ENCODE measurements at places on chromosomes 12 and 14.

DNA sequence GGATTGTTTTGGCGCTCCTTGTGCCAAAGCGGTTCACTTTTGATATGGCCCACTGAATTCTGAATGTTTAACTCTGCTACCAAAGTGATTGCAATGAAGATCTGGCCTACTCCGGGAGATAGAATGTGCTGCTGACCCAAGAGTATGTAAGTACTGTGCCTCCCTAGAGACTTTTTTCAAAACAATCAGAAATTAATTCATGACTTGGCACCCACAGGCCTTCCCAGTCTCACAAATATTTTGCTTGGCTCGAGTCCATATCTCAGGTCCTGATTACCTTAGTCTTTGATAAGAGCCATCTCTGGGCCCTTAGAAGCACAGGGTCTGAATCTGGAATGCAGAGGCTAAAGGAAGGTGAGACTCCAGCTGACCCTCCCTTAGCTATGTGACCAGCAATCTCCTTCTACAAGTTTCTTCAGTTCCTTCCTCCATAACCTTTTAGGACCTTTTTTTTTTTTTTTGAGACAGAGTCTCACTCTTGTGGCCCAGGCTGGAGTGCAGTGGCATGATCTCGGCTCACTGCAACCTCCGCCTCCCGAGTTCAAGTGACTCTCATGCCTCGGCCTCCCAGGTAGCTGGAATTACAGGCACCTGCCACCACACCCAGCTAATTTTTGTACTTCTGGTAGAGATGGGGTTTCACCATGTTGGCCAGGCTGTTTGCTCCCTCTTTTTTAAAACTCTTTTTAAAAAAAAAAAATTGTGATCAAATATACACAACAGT lies 49.5 kb upstream of the METAP2 start:
- DNase-seq = no peak

DNA sequence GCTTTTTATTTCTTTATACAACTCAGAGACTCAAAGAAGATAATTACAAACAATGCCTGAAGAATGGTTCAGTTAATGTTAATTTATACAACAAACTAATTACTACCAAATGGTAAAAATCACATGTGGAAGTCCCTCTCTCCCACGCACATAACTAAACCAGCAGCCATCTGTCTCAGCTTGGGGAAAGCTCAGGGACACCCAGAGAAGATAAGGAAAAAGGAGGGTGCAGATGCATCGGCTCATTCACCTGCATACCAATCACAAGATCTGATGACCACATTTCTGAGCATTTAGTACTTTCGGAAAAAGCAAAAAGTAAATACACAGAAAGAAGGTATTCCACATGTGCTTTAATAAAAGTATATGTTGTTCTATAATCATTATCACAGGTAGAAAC lies 136.3 kb downstream of the SOX5 start:
- no peak for DNase-seq

- peak; percentile 17 for DNase-seq
Measured at GRCh38 chr12:75986001-75986746, 45.4 kb downstream of the PHLDA1 start.

DNA sequence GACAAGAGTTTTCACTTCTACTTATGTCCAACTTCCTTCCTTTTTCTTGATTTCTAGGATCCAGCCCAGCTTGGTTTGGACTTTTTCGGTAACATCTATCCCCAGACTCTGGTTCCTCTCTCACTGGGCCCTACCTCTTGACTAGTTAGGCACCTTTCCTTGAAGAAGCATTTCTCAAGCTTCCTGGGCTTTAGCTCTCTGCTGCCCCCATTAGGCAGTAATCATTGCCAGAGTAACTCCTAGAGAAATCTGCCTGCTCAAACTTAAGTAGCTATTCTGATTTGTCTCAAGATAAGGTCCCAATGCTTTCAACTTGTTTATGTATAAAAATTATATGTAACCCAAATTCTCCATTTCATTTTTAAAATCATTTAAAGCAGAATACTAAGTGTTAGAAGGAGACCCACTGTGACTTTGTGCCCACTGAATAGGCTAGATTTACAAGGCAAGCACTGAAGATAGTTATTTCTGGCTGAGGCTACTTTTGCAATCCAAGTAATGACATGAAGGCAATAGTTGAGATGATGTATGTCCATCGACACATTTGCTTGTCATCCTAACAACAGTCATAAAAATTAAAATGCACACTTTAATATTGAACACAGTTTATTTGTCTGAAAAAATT lies 275.0 kb upstream of the G2E3 start:
- peak; percentile 25 for DNase-seq

DNA sequence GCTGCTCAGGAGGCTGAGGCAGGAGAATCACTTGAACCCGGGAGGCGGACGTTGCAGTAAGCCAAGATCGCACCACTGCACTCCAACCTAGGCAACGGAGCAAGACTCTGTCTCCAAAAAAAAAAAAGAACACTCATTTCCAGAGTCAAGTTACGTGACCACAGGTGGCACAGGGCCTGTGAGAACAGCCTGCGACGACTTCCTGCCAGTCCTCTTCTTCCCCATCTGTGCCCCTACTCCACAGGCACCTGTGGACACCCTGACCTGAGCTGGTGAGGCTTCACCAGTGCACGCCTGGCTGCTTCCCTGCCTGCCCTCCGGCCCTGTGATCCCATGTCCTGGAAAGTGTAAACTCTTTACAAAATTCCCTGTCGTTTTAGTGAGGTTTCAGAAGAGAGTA lies 77.7 kb downstream of the PPP2R5C start:
- DNase-seq = no peak

- DNase-seq = peak; percentile 4
Measured at GRCh38 chr12:107429006-107429705, 256.4 kb upstream of the PWP1 start.

- no peak for DNase-seq
Measured at GRCh38 chr12:78916845-78917480, 52.4 kb downstream of the SYT1 start.

GRCh38 chr12:16324772-16325171 lies 22.7 kb upstream of the MGST1 start:
- peak; percentile 72 for DNase-seq

GRCh38 chr12:105569886-105570285 lies 239.4 kb downstream of the C12orf75 start:
- DNase-seq = no peak

DNA sequence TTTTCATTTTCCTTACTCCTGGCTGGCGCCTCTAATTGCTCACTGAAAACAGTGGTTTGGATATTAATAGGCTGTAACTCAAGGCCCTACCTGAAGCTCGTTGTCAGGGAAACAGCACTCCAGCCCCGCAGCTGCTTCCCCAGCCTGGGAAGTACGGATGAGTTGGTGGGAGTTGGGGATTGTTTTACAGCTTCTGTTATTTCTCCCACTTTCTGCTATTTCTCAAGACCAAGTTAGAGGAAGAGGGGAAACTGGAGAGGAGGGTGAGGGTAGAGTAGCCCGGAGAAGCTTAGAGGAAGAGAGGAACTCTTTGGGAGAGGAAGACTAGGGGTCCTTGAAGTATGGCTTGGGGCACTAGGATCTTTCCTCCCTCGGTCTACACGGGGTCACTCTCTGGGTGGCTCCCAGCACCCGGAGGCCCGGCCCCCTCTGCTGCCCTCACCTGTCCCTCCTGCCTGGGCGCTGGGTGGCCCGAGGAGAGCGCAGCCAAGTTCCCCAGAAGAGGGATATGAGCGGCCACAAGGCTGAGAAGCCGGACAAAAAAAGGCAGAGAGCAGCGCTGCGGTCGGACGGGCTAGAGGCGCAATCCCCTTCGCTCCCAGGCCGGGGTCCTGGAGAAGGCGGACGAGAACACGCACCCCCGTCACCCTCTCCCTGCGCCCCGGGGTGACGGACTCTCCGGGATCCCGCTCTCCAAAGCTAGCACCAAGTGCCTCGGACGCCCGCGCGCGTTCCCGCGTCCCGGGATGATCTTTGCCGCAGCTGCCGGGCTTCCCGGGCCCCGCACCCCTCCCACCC lies 671 bp downstream of the SPTB start:
- peak; percentile 58 for DNase-seq

GRCh38 chr12:10716704-10717315 lies 6.3 kb downstream of the YBX3 start:
- no peak for DNase-seq

GRCh38 chr12:132478433-132478803 lies 11.5 kb upstream of the FBRSL1 start:
- DNase-seq = no peak

DNA sequence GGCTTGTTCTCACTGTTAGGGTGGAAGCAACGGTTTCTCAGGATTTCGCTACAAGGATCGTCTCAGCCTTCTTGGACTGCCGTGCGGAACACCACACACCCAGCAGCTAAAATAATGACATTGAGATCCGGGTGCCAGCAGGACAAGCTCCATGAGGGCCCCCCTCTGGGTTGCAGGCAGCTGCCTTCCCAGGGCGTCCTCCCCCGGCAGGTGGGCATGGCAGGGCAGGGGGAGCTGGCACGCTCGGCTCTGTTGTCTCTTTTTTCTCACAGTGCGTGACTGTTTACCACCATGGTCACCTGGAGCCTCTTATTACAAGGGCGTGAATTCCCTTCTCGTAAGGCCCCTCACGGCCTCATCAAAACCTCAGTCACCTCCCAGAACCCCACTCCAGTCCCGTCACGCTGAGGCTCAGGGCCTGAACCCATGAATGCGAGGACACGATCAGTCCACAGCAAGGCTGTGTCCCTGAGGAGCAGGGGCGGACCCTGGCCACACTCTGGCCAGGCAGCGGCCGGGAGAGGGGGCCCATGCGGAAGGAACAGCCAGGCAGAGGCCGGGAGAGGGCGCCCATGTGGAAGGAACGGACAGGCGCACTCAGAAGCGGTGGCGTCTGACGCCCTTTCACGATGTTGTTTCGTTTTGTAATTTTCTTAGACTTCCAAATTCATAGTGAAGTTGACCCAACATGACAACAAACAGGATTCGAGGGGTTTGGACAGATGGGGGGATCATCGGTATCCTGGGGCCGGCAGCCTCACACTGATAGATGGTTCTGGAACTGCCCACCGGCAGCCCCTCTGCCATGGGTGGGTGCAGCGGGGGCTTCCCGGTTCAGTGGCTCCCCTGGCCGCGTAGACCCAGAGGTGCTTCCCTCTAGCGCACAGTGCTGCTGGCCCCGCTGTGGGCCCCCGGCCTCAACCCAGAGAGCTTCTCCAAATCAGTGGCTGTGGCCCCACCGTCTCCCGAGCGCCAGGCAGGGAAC lies 10.0 kb downstream of the LRCOL1 start:
- peak; percentile 65 for DNase-seq

DNA sequence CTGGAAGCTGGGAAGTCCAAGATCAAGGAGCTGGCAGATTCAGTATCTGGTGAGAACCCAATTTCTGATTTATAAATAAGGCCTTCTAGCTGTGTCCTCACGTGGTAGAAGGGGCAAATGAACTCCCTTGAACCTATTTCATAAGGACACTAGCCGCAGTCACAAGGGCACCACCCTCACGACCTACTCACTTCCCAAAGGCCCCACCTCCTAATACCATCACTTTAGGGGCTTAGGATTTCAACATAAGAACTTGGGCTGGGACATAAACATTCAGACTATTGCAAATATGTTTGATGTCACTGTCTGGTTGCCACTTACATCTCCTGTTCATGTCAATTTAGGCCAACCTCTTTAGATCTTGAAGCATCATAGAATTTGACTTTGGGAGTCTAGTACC lies 10.8 kb upstream of the CNIH1 start:
- DNase-seq = no peak

- DNase-seq = no peak
Measured at GRCh38 chr14:39203659-39204606, 28.9 kb downstream of the PNN start.

- DNase-seq = peak; percentile 29
Measured at GRCh38 chr12:53499266-53500141, at the start of gene MAP3K12. TSS of gene MAP3K12 (minus strand) at chr12:53499458. CDS start at chr12:53487391, 12,067 bp downstream.

DNA sequence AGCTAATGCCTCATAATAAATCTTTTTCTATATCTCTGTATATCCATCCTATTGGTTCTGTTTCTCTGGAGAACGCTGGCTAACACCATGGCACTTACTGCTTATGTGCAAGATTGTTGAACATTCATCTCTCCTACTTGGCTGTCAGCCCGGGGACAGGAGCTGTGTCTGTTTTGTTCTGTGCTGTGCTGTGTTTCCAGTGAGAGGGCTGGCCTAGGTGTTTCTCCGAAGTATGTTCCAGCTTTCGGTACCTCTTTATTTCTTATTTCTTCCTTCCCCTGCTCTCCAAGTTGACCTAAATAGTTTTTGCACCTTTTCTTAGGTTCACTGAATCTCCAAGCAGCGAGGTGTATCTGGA lies 18.8 kb upstream of the NR4A1 start:
- no peak for DNase-seq

GRCh38 chr12:1369938-1370500 lies 224.4 kb downstream of the FBXL14 start:
- DNase-seq = no peak

- DNase-seq = no peak
Measured at GRCh38 chr12:108117163-108117849, 11.8 kb upstream of the WSCD2 start.

DNA sequence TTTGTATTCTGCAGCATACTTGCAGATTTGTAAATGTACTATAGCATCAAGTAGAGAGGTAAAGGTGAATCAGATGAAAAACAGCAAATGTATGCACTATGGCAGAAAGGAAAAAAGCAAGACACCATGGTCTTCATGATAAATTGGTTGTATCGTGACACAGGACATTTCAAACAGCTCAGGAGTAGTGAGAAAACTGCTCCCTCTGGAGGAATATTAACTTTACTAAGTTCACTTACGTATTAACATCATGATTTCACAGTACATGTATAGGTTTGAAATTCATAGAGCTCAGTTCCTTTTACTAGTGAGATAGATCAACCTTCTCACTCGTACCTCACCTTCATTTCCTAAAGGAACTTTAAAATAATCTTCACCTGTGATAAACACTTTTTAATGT lies 6.5 kb downstream of the MBIP start:
- DNase-seq = peak; percentile 21

- DNase-seq = no peak
Measured at GRCh38 chr12:124493809-124494750, 73.3 kb downstream of the NCOR2 start.

DNA sequence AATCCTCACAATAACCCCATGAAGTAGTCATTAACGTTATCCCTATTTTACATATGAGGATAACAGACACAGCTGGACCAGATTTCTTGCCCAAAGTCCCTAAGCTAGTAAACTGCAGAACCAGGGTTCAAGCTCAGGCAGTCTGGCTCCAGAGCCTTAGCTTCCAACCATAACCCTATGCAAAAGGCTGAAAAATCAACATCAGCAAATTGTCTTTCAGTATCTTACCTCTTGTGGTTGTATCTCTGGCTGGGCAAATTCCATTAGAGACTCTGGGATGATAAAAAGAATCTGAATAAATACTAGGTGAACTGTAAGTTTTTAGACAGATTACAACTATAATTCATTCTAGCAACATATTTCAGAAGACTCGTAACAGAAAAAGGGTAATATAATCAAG lies 24.7 kb downstream of the CAPRIN2 start:
- no peak for DNase-seq

DNA sequence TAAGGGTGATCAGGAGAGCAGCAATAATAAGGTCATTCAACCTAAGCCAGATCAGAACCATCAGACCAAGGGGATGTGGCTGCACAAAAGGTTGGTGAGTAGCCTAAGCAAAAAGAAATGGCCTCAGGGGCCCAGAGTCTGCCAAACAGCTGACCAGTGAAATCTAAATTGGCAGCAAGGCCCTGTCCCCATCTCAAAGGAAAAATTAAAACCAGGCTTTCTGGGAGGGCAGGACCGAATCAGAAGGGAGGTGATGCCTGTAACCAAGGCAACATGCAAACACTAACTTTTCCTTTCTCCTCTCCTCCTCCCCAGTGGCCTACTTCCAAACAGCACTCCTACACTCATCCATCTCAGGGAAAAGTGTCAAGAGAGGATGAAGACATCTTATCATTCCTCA lies 256.4 kb downstream of the NUAK1 start:
- DNase-seq = no peak

All from NCI-H748 treated with DMSO at 0.1 percent for 48 hours (cell line).